Eye (tissue), 1 donor: ENCODE measurements at places on chromosomes 6 and 20.

DNA sequence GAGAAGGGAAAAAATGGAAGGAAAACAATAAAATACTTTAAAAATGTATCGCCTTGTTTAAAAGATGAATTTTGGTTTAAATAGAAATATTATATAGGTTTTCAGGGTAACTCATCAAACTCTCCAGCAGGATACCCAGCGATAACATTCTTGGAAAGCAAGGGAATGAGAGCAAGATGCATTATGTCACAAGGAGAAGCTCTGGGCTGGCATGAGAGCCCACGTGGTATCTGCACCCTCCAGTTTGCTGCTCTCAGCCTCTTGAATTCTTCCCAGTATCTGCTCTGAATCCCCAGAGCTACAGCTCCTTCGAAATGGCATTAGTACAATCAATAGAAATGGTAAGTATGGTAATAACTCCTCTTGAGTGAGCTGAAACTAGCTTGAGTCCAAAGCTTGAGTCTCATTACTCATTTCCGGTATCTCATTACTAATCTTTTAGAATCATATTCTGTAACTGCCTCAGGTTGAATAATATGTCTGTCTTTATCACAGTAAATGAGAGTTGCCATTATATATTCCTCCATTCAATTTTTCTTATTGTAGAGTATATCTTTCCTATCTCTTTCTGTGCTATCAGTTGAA, 4.9 kb upstream of the TMEM242 start:
- DNase-seq = no peak

- peak; percentile 67 for DNase-seq
Observed at GRCh38 chr20:44776980-44777379, 31.3 kb downstream of the KCNK15 start.

DNA sequence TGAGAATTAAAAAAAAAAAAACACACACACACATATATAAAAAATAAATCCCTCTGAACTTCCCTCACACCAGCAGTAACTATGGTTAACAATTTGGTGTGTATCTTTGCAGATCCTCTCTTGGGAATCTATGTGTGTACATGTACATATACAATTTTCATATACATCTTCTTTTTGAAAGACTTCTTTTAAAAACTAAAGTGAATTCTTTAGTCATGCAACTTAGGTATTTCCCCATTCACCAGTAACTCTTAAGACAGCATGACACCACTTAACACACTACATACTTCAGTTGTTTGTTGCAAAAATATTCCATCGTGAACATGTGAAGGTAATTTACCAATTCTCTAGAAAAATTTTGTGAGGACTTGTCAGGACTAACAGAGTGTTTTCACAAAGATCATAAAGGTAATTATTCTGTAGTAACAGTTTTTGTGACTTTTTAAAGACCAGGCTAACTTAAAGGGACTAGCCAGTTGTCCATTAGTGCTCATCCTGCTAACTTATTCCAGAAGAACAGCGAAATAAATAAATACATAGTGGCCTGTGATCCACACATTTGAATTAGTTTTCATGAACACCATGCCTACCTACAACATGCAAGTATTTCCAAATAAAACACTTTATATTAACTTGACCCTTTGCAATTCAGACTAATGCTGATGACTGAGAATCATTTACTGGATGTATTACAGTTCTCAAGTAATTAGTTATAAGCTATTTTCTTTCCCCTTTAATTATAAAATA, 12.1 kb downstream of the RBM39 start:
- DNase-seq = no peak

- no peak for DNase-seq
Observed at GRCh38 chr20:36969051-36969450, 17.5 kb upstream of the SAMHD1 start.

DNA sequence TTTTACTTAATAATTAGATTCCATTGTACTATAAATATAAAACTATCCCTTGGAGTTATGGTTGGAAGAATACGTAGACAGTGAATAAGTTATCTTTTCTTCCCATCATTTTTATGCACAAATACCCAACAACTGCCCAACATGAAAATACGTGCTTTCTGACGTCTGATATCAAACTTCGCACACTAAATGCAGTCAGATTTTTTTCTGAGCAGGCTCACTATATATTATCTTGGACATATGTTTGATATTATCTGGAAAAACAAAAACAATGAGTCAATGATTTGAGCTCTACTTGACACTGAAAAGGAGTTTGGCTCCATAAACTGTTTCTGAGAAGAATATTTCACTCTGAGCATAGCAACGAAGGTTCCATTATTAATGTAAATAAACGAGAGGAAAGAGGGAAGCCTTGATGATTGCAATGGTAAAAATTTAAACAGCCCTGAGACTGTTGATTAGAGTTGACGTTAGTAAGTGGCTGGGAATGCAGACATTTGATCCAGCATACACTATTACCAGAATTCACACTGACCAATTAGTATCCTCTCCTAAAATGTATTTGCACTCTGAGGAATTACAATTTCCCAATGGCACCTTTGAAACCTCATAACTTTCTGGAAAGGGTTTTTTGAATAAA, 1090.0 kb downstream of the EPHA7 start:
- DNase-seq = peak; percentile 57

DNA sequence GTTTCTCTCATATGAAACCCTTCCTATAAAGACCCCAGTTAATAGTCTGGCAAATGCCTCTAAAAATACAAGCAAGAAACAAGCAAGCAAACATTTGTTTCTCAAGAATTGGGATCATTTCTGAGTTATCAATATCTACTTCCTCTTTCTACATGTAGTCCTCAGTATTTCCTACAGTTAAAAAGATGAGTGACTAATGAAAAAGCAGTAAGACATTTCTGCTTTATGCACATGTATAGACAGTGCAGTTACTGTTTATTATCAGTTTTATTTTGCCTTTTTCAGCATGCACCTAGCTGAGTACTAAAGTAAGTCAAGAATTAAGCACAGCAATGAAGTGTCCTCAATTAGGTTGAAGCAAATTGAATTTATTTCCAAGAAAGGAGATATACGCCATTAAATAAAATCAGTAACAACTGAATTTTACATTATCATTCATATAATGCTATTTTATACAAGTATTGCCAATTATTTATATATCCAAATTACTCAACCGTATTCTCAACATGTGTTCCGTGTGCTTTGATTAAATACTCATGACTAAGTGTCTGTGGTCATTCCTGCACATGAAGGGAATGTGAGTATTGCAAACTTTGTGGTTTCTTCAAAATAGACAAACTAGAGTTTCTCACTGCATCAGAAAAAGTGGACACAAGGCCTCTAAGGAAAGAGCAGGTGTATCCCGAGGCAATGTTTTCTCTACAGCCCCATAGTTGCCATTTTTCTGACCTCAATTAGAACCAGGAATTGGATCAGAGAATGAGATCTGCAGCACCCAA, 159.3 kb upstream of the MARCKS start:
- DNase-seq = no peak

GRCh38 chr20:36883977-36884535, 8.1 kb downstream of the TLDC2 start:
- DNase-seq = no peak

DNA sequence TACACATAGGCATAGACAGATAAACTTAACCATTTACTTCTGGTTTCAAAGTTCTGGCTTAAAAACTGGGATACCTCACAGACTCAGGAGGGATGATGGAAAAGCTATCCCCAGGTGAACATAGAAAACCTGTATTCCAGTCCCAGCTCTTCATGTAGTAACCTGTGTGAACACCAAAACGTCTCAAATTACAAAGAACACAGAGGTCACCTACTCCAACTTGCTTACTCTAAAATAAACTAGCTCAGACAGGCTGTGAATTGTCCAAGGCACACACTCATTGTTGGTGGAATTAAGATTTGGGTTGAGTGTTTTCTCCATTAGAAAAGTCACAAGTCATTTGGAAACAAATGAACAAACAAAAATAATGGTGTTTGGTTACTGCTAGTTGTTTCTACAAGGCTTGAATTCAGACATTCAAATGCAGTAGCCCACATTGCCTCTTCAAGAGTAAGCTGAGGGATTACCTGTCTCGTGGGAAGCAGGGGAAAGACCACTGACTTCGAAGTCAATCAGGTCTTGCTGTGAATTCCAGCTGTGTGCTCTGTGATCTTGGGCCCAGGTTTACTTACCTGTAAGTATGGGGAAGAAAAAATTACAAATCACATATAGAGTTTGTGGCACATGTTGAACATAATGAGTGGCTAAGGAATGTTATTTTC, 48.2 kb upstream of the LRRC1 start:
- DNase-seq = no peak

- no peak for DNase-seq
Observed at GRCh38 chr6:121216928-121217327, 117.4 kb downstream of the TBC1D32 start.

- DNase-seq = no peak
Observed at GRCh38 chr6:24922170-24922569, 13.6 kb downstream of the RIPOR2 start.

DNA sequence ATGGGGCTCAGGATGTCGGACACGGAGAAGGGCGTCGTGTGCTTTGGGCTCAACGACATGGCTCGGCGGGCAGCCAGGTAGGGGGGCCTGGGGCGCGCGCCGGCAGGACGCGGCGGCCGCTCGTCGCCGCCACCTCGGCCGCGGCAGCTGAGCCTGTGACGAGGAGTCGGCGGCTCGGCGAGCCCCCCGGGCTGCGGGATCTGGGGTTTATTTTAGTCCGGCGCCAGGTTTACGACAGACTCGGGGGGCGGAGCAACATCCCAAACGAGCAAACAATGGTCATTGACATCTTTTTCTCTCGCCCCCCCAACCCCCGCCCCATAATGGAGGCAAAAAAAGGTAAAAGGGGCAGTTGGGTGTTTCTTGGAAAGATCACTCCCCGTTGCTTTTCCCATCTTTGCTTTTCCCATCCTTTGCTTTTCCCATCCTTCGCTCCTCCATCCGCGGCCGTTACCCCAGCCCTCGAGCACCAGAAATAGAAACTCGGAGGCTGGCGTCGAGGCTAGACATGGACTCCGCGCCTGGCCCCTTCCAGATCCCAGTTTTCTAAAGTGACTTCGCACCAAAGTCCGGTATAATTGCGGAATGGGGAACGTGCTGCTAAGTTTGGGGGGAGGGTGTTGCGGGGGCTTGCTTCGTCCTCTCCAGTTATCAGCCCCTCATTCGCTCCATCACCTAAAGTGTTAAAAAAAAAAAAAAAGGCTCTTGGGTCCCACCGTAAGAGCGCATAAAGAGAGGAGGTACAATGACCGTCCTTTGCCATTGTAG, at the start of gene NKX2-4:
TSS of gene NKX2-4 (minus strand) at position 186 of the 768 bp plus-strand sequence. CDS start at position 59, 127 bp downstream.
- DNase-seq = peak; percentile 56

GRCh38 chr20:4060064-4060795, 44.9 kb upstream of the RNF24 start:
- no peak for DNase-seq

DNA sequence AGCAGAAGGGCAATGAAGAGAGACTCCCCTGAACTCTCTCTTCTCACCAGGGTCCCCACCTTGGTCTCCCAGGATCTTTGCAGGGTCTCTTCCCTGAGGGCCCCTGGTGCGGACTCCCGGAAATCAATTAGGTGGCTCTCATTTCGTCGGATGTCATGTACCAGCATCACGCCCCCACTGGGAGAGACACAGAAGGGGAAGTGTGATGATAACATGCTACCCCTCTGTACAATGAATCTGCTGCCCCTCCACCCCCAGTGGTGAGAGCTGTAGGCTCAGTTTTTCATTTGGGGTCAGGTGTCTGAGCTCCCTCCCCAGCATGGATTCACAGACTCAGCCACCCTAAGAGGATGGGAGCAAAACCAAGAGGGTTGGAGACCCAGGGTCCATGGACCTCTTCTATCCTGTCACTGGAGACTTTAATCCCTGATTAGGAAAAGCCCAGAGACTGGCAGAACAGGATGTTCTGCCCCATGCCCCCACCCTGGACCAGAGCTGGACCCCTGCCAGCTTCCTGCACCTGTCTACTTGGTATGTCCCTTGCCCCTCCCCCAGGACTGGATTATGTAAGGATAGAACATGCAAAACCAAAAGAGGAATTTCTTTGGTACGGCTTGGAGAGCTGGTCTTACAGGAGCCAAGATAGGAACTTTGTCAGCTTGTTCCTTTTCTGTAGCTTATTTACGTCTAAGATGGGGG, 11.1 kb downstream of the GGT7 start:
- DNase-seq = peak; percentile 8

GRCh38 chr6:33797626-33798342, 6.0 kb downstream of the MLN start:
- no peak for DNase-seq

GRCh38 chr20:4181956-4182945, 166.9 kb upstream of the RNF24 start:
- no peak for DNase-seq

GRCh38 chr20:54479138-54479906, 3.9 kb downstream of the DOK5 start:
- DNase-seq = peak; percentile 18

- no peak for DNase-seq
Observed at GRCh38 chr6:119627908-119628669, 278.5 kb upstream of the MAN1A1 start.

GRCh38 chr6:154995254-154996015, at the start of gene TIAM2:
Gene TIAM2 (plus strand): TSS chr6:154995315. CDS start chr6:155129224, 133,909 bp downstream.
- peak; percentile 80 for DNase-seq

DNA sequence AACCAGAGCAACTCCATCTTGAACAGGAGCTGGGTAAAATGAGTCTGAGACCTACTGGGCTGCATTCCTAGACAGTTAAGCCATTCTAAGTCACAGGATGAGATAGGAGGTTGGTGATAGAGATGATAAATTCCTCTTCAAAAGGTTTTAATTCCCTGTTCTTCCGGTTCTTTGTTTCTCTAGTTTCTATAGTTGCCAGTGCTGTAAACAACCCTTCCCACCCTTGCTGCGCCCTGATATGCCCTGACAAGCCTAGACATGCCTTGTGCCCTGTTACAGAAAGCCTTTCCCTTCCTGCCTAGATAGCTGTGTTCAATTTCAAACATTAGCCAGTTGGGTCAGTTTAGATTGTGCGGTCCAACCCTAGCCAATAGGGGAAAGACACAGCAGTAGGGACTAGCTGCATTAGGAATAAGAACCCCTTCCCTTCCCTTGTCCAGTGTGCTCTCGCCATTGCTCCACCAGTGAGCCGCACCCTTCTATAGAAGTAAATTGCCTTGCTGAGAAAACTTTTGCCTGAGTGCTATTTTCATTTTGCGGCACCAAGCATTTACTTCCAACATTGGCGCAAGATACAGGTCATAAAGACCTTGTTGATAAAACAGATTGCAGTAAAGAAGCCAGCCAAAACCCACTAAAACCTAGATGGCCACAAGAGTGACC, 52.5 kb upstream of the CCN2 start:
- DNase-seq = no peak

GRCh38 chr6:168078943-168079405, at the start of gene FRMD1:
Gene FRMD1 (minus strand): TSS chr6:168079212. CDS start chr6:168079094, 118 bp downstream.
- no peak for DNase-seq

GRCh38 chr6:167551628-167552257, 226.9 kb downstream of the TTLL2 start:
- no peak for DNase-seq

GRCh38 chr6:6685249-6686040, 96.9 kb downstream of the LY86 start:
- no peak for DNase-seq

DNA sequence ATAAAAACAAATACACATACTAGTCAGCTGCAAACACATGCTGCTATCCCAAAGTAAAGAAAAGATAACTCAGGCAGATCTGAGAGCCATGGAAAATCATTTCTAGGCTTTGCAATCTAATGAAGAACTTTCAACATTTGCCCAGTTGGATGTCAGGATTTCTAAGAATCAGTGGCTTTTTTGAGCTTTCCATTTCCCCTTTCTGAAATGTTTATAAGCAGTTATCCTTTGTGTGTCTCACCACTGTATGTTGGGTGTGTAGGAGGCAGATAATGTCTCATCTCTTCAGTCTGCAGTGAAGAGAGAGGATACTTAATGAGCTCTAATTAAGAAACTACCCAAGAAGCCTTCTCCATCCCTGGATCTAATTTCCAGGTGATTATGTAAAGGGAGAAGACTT, 43.6 kb downstream of the RGS17 start:
- no peak for DNase-seq

- DNase-seq = no peak
Observed at GRCh38 chr20:10798811-10799210, 125.0 kb upstream of the JAG1 start.
